Activated effector memory CD4-positive, alpha-beta T cell treated with Interleukin-2 at 50 U/mL for 16 hours (primary cell): ENCODE measurements at places on chromosomes 16 and 17.

GRCh38 chr16:10077861-10078260 lies 104.4 kb downstream of the GRIN2A start:
- DNase-seq, result no peak

DNA sequence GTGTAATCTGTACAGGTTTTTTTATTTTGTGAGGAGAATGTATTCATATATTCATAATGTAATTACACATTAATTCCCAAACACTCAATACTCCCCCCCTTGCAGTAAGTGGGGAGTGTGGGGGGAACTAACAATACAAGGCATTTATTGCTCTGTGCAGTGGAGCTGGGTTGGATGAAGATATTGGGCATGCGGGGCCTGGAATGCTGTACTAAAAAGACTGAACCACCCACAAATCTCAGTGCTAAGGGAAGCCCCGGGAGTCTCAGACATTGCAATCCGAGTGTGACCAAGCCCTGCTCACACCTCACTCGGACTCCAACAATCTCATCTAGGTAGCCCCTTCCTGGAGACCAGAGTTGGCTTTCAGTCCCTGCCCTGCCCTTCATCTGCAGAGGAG lies 6.0 kb downstream of the PLLP start:
- DNase-seq, result no peak

DNA sequence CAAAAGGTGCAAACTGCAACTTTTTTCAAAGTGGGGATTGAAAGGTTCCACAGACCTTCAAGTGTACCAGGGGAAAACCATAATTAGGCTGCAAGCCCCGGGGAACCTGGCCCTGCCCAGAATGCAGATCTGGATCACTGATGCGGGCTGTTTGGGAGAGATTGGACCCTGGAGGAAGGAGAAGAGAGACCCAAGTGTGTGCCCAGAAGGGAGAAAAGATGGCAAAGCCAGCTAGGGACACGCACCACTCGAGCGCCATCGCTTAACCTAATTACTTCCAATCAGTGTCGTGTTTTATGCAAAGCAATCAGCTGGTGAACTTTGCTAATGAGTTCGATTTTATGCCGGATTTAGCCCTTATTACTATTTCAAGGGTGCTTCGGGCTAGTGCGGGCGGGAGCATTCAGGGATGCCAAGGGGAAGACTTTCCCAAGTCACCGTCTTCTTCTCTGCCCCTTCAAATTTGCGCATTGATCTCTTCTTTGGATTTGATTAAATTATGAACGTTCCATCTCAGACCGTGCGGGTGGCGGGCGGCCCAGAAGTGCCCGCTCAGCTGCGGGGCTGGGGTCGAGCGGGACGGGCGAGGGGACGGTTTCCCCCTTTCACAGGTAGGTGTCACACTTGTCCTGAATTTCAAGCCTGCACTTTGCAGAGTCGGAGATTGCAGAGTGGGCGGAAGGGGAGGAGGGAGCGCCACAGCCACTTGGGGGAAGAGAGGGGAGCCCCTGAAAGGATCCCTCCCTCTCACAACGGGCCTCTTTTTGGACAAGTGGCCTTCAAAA lies 4.0 kb downstream of the IRX5 start:
- no peak for DNase-seq

DNA sequence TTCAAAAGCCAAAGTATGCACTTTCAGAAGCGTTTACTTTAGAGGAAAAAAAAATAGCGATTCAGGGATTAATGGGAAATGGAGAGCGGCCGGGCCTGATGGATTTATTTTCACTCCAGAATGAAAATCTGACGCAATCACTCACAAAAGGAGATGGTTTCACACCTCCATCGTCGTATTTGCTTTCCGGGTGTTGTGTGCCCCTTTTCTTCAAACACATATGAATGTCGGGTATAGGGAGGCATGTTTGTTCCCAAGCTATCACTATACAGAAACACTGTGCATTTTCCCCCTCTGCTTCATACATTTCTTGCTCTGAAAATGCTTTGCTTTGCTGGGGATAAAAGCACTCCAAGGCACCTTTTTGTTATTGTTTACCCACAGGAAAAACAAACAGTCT lies 562.2 kb upstream of the ZFHX3 start:
- no peak for DNase-seq

DNA sequence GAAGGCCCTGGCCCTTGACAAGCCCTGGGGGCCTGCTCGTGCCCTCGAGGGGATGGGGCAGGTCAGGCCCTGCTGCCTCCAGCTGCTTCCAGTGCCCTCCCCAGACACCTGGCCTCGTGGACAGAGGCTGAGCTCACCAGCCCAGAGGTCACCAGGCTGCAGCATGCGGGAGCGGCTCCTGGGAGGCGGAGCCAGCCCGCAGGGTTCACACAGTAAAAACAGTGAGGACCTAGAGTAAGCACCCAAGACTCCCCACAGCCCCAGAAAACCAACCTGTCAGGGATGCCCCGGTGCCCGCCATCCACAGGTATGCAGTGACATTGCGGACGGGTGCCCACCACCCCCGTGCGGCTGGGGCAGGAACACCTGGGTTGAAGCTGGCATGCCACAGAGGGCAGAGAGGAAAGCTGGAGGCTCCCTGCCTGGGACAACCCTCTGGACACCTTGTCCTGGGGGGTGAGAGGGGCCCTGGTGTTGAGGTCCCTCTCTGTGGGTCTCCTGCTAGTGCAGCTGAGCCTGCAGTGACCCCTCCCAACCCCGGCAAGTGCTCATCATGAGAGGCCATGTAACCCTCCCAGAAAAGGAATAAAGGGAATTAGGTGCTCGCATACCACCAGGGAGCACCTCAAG lies 62.1 kb downstream of the LMF1 start:
- no peak for DNase-seq

- DNase-seq, result no peak
Observed at GRCh38 chr17:32357615-32358014, 7.7 kb downstream of the ZNF207 start.
